ENCODE measurements at places on chromosomes 2 and 18.

DNA sequence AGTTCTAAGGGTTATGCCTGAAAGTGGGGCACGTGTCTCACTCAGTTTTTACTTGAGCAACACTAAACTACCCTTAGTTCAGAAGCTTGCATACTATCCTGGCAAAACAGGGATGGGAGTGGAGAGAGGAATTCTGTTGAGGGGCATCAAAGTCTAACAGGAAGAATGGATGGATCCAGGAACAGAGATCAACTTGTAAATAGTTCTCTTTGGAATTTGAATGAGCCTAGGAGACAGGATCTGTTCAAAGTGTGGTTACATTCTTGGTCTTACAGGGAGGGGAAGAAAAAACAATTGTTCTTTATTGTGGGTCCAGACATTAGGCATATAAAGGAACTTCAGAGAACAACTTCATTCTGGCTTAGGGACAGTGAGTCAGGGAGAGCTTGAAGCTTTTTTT, 560.2 kb downstream of the CNTNAP5 start:
- no peak for DNase-seq

DNA sequence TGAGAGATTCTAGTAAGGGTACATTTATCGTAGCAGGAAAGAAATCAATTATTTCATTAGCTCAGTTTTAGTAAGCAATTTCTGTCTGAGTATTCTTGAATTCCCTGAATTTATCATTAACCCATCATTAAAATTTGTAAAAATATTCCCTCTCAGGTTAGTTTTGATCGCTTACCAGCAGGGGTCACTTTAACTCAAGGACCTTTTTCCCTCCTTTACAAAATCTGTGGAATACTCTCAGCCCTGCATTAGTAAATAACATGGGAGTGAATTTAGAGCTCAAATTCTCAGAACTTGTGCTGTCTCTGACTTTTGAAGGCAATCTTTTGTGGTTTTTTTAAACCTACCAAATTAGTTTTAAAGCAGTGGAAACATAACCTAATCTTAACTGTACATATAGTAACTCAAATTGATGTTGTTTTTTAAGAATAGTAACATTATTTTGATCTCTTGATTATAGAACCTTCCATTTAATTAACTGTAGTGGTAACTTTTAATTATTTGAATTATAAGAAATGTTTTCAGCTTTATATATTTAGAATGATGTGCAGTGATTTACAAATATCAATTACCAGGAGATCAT, 97.2 kb downstream of the AGPS start:
- no peak for DNase-seq

DNA sequence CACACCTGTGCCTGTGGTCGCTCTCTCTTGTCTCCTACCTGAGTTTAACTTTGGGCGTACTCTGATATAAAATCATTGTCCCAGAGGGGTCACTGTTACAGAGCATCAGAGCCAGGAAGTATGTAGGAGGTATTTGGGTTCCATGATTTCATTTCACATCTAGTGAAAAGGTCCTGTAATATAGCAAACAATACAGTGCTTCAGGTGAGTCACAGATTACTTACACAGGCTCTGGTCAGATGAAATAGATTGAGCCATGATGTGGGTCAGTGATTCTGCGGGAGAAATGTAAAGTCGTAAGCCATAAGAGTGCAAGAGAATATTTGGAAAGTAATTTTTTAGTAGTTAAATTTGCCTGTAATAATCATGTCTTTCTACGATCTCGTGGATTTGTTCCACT, 70.2 kb downstream of the SOCS6 start:
- DNase-seq = no peak

- DNase-seq = no peak
Measured at GRCh38 chr18:21069468-21069867, 42.1 kb downstream of the ROCK1 start.

- DNase-seq = no peak
Measured at GRCh38 chr2:178477443-178478129, 814 bp downstream of the FKBP7 start.

GRCh38 chr2:47618272-47618552, 164.7 kb upstream of the MSH6 start:
- DNase-seq = no peak

DNA sequence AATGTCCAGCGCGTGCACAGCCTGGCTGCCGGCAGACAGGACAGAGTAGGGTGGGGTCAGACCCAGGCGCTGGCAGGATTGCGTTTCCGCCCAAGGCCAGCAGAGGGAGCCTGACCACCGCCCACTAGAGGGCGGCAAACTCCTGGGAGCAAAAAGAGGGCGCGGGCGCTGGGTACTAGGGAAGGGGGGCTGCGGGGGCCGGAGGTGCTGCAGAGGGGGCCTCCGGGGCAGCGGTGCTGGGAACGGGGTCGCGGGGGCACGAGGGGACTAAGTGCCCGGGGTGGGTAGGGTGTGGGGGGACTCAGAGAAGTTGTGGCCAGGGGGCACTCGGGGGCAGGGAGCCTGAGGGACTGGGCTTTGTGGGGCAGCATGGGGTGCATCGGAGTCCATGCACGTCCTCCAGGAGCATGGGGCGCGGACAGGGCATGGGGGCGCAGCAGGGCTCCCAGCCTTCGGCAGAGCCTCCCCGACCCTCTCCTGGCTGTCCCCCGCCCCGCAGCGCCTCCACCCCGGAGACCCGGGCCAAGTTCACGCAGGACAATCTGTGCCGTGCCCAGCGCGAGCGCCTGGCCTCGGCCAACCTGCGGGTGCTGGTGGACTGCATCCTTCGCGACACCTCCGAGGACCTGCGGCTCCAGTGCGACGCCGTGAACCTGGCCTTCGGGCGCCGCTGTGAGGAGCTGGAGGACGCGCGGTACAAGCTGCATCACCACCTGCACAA, 3.2 kb downstream of the TEKT4 start:
- DNase-seq = no peak

- no peak for DNase-seq
Measured at GRCh38 chr18:7232218-7232617, 1.3 kb downstream of the LRRC30 start.

GRCh38 chr2:26846334-26847306, 1.3 kb upstream of the DPYSL5 start:
- peak; percentile 5 for DNase-seq

DNA sequence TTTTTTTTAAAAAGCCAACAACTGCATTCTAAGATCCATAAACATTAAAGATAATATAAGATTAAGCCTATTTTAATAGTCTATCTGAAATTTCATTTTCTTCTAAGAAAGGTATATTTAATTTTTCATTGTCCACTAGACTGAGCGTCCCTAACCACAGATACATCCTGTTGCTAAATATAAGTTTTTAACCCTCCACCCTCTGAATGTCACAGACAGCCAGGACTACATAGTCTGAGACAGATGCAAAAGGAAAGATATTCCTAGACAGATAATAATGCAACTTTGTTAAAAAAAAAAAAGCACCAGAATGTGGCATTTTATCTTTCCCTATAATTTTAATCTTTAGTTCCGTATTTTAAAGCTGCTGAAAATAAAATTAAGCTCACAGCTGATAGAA, 114.6 kb downstream of the ZEB2 start:
- no peak for DNase-seq

DNA sequence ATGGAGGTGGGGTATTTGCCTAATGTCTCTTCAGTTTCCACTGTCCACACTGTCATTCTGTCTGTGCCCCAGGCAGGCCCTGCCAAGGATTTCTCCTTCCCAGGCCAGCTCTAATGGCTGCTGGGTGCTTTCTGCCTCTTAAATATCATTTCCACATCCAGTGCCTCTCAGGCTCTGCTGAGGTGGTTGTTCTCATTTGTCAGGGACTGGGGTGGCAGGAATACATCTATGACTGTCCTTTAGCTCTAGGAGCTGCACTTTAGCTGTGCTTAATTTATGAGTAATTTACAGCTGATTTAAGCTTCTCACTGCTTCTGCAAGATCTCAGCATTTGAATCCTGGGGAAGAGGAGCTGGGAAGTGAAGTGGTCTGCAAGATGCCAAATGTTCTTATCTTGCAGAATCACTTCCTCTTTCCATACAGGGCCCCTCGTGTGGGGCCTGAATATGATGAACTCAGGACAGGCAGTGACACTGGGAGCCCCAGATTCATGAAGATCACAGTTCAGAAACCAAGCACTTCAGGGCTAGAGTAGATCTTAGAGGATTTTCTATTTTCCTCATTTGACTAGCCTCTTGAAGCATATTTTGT, 150.2 kb downstream of the FSHR start:
- DNase-seq = no peak

DNA sequence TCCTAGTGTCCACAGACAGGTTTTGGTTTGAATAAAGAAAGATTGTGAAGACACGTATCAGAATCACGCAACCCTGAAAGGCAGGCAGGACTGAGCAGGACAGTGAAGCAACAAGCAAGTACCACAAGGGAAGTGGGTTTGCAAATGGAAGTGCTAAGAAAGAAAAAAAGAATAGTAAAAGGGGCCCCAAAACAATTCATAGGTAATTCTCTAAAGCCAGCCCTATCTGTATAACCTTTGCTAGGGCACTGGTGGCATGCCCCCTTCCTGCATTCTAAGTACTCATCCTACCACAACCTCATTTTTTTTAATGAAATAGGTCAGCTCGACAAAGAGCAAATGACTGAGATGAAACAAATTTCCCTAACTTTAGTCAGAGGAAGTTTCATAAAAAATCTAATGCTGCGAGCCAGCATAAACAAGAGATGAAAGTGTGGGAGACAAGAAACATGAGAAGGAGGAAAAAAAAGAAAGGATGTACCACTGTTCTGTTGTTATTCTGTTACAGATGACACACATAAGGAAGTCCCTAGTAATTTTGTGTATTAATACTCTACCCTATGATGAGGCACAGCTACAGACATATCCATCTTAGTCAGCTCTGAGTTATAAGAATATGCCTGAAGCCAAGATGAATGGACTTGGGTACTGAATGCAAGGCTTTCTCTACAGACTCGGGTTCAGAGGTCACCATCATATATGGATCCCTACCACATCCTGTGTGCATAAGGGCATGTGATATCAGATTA, 32.2 kb downstream of the IKZF2 start:
- DNase-seq = peak; percentile 32

GRCh38 chr2:129791712-129792111, 187.8 kb upstream of the RAB6C start:
- no peak for DNase-seq

- DNase-seq = no peak
Measured at GRCh38 chr2:69701100-69701945, 40.6 kb upstream of the ANXA4 start.

DNA sequence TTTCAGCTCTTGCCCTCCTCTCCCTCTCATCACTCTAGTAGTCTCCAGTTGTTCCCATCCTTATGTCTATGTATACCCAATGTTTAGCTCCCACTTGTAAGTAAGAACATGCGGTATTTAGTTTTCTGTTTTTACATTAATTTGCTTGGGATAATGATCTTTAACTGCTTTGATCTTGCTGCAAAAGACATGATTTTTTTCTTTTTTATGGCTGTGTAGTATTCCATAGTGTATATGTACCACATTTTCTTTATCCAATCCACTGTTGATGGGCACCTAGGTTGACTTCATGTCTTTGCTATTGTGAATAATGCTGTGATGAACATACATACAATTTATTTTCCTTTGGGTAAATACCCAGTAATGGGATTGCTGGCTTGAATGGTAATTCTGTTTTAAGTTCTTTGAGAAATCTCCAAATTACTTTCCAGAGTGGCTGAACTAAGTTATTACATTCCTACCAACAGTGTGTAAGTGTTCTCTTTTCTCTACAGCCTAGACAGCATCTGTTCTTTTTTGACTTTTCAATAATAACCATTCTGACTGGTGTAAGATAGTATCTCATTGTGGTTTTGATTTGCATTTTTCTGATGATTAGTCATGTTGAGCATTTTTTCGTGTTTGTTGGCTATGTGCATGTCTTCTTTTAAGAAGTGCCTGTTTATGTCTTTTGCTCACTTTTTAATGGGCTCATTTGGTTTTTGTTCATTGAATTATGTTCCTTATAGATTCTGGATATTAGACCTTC, 179.6 kb upstream of the SLC39A10 start:
- DNase-seq = no peak

- no peak for DNase-seq
Measured at GRCh38 chr2:164903204-164903603, 52.1 kb downstream of the SLC38A11 start.

GRCh38 chr2:200050921-200051610, 95.7 kb downstream of the MAIP1 start:
- peak; percentile 16 for DNase-seq

GRCh38 chr2:149465873-149466272, 121.7 kb downstream of the MMADHC start:
- DNase-seq = no peak

- DNase-seq = no peak
Measured at GRCh38 chr2:168336786-168337388, 89.5 kb upstream of the STK39 start.

DNA sequence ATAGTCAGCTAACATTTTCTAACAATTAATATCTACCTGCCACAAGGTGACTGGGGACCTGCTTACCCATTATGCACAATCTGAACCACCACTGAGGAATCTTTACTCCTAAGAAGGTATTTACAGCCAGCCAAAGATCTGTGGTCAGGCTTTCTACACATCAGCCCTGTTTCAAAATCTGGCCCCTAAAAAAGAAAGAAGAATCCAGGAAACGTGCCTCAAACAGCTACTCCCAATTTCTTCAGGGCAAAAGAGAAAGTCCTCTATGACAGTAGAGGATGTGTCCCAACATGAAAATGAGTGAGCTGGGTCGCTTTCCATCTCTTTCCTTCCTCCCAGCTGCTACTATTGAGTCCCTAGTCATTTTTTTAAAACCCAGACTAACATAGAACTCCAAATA, 79.5 kb downstream of the EPB41L3 start:
- DNase-seq = no peak

DNA sequence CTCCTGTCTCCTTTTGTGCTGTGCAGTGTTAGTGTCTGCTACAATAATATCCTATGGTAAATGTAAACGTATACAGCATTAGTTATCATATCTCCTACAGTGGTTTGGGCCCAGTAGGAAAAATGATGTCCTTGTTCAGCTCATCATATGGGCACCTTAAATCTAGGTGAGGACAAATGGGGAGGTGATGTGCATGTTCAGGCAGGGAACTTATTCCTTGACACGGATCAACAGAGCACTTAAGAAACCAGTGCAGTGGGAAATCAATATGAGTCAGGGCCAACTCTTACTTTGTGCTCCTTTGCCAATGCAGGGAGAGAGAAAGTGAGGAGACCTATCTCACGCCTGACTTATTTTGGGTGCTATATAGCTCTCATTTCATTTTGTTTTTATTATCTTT, 76.4 kb downstream of the KLHL14 start:
- no peak for DNase-seq

DNA sequence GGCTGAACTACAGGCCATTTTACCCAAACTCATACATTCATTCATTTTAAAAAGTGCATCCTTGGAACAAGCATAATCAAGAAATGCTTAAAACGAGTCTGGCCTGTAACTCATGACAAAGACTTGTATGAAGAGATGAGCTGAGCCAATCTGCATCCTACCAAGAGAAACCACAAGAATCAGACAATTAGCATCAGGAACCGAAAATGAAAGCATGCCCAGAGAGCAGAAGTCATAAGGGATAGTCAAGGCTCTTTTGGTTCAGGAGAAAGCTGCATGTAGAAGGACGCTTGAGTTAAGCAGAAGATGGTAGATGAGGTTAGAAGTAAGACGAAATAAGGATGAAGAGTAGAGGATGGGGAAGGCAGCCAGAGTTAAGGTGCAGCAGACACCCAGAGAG, 137.0 kb upstream of the CTNNA2 start:
- no peak for DNase-seq

Data from kidney epithelial cell (primary cell).